ENCODE measurements at places on chromosomes 13 and 19.

GRCh38 chr13:43020794-43021193, 2.6 kb upstream of the DNAJC15 start:
- DNase-seq: no peak

- DNase-seq: peak; percentile 67
These were observed 767.3 kb upstream of the GPC6 start for GRCh38 chr13:92459306-92459705.

DNA sequence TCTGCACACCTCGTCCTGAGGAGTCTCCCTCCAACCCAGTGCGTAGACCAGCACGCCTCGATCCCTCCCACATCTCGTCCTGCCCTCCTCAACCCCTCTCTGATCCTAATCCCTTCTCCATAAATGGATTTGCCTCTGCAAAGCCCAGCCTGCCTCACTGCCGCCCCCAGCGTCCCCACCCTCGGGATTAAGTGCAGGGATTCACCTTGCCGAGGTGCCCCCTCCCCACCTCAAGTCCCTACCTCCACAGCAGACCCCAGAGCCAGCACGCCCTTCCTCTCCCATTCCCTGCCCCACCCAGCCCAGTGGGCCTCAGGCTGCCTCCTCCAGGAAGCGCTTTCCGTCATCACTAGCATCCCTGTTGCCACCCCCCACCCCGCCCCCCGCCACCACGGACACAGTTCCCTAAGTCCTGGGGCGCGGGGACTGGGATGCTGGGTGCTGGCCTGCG, 4.0 kb downstream of the KLF16 start:
- DNase-seq: peak; percentile 42

DNA sequence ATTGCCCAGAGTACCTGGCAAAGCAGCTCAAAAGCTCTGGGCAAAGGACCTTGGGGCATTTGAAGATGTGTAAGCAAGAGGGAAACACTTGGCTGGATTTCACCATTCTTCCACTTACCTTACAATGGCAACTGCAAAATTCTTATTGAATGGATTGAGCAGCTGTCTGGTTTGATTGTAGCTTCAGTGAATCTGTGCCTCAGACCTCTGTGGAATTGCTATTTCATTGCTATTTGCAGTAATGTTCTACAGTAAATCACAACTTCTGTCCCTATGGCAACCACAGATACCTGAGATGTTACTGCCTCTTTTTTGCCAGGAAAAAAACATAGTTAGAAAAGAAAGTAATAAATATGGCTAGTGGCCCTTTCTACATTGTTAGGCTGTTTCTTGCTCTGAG, 519.5 kb downstream of the SUCLA2 start:
- no peak for DNase-seq

DNA sequence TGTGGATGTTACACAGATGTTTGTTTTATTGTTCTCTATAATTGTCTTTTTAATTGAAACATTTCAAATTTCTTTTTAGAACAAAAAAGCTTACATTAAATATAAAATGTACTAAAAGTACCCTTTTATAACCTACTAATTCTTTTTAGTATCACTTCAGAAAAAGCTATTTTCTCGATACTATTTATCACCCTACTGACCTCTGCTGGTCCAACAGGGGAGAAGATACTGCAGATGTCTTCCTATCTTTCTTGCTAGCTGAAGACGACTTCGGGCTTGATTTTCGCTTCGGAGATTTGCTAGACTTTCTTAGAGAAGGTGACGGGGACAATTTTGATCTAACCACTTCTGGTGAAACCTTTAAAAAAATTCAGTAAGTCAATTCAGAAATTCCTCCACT, 42.4 kb downstream of the ZC3H13 start:
- DNase-seq: peak; percentile 10

DNA sequence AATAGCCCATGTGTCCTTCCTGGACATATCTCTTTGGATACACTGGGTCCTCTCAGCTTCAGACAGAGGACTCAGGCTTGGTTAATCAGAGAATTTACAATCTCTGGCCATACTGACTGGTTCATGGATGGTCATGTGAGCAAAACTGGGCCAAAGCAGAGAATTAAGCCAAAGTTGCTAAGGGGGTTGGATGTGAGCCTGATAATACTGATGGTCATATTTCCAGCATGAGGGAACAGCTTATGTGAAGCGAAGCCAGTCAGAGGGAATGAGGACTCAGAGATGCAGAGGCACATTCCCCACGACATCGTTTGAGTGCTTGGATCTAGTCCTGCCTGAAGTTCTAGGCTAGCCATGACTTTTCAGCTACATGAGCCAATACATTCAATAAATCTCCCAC, 22.0 kb upstream of the LRRC4B start:
- DNase-seq: no peak

DNA sequence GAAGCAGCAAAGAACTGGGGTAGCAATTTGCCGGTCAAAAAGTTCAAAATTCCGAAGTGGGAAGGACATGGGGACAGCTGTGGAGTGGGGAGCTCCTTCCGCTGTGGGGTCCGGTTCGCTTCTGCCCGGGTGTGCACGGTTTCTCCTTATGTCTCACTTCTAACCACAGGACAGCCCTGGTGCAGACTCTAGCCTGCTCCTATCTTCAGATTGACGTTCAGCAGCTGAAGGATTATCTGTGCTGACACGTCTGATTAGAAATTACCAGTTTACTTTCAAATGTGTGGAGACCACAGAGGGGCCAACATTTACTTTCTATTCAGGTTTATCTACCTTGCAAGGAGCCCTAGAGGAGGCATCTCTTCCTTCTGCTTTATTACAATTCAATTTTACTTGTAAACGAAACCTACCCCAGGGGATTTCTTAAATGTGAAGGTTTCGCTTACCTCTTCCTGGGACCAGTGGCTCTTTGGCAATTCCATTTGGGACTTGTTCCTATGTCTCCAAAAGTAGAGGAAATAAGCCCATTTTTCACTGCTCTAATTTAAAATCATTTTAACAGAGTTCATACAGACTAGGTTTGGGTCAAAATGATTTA, 27.3 kb downstream of the LHFPL6 start:
- no peak for DNase-seq

DNA sequence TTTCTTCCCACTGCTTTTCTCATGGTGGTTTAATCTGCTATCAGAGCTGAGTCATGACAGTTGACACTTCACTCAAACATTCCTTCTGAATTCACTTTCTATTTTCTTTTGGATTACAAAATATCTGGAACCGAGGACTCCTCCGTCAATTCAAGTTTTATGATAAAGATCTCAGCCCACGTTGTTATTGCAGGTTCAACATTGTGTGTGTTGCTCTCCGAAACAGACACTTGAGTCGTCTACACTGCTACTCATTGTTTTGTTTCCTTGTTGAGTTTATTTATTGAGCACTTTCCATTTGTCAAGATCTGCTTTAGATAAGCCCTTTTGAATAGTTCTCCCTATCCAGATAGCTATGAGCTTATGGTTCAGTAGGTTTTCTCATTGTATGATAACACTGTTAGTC, 636.1 kb upstream of the GPC6 start:
- DNase-seq: no peak

GRCh38 chr13:25928941-25929505, 122.8 kb downstream of the SHISA2 start:
- no peak for DNase-seq

- peak; percentile 37 for DNase-seq
These were observed 593 bp downstream of the ATP8B3 start for GRCh38 chr19:1811472-1811894.

GRCh38 chr19:34149873-34150272, 22.4 kb upstream of the LSM14A start:
- DNase-seq: no peak

GRCh38 chr13:24742294-24742693, 21.7 kb upstream of the RNF17 start:
- peak; percentile 46 for DNase-seq

GRCh38 chr13:58452123-58452623, 820.6 kb downstream of the PCDH17 start:
- DNase-seq: no peak

- DNase-seq: peak; percentile 68
These were observed 435.6 kb downstream of the FOXO1 start for GRCh38 chr13:40230833-40231266.

DNA sequence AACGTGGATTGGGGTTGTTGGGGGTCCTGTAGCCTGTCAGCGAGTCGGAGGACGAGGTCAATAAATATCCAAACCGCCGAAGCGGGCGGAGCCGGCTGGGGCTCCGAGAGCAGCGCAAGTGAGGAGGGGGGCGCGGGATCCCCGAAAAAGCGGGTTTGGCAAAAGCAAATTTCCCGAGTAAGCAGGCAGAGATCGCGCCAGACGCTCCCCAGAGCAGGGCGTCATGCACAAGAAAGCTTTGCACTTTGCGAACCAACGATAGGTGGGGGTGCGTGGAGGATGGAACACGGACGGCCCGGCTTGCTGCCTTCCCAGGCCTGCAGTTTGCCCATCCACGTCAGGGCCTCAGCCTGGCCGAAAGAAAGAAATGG, 754 bp upstream of the SIX5 start:
- DNase-seq: peak; percentile 88

DNA sequence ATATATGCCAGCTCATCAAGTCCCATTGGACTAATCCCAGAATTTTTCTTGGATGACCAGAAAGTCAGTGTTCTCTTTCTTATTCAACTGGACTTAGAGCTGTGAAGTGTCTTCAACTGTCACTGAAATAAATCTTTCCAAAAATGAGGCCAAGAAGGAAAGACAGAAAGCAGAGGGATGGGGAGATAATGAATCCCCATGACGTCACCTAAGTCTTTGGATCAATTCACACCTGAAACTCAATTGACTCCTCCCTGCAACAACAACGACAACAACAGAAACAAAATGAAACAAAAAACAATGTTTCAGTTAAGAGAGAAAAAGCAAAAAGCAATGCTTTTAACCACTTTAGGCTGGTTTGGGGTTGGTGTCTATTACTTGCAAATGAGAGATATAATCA, 91.2 kb downstream of the OXGR1 start:
- no peak for DNase-seq

- no peak for DNase-seq
These were observed 29.2 kb downstream of the CSNK1G2 start for GRCh38 chr19:1970003-1970805.

DNA sequence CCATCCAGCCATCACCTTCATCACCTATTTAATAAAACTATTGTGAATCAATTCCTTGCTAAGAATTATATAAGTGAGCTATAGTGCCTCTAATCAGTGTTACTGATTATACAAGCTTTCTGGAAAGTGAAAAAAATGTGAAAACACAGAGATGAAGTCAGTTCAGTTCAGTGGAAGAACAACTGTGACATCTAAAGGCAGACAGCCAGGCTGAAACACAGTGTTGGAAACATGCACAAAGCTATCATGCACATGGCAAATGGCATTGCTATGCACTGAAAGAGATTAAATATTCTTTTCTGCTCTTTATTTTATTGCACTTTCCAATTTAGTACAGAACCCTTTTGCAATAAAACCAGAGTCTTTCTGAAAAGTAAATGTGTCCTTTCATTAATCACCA, 294.0 kb downstream of the RBM26 start:
- DNase-seq: no peak

GRCh38 chr19:35462476-35462953, 14.5 kb downstream of the FFAR2 start:
- DNase-seq: no peak

DNA sequence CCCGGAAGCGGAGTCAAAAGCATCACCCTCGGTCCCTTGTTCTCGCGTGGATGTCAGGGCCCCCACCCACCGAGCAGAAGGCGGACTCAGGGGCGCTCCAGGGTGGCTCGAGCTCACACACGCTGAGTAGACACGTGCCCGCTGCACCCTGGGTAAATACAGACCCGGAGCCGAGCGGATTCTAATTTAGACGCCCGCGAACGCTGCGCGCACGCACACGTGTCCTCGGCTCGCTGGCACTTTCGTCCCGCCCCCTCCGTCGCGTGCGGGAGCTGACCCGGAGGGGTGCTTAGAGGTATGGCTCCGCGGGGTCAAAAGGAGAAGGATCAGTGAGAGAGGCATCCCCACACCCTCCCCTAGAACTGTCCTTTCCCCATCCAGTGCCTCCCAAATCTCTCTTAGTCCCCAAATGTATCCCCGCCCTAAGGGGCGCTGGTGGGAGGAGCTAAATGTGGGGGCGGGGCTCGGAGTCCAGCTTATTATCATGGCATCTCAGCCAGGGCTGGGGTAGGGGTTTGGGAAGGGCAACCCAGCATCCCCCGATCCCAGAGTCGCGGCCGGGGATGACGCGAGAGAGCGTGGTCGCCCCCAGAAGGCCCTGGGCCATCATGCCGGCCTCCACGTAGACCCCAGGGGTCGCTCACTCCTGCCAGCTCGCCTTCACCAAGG, 451 bp upstream of the ICAM5 start:
- peak; percentile 65 for DNase-seq

DNA sequence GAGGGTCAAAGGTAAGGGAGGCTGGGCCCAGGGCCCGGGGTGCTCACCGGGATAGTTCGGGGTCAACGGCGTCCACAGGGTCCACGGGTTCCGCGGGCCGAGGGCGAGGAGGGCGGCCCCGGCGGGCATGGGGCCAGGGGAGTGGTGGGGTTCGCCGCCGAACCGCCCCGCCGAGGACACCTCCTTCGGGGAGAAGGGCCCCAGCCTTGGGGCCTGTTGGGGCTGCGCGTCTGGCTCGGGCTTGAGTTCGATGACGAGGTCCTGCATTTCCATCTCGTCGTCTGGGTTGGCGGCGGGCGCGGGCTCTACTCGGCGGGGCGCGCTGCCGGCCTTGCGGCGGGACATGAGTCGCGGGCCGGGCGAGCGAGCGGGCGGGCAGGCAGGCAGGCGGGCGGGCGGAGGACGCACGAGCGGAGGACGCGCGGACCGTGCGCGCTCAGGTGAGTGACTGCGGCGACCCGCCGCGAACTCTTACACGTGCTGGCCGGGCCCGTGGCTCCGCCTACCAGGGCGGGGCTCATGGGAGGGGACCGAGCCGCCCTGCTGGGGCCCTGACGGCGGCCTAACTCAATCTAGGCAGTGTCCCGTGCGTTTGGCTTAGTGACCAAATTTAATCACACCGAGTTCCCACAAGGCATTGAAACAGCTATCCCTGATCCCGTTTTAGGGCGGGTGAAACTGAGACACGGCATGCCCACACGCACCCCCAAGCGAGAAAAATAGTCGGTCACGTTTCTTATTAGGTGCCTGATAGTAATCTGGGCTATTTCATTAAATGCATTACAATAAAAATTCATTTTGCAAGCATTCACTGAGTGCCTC, at the start of gene ZNF296:
TSS of gene ZNF296 (minus strand) at position 450 of the 822 bp plus-strand sequence. CDS start at position 345, 105 bp downstream.
- DNase-seq: peak; percentile 58

DNA sequence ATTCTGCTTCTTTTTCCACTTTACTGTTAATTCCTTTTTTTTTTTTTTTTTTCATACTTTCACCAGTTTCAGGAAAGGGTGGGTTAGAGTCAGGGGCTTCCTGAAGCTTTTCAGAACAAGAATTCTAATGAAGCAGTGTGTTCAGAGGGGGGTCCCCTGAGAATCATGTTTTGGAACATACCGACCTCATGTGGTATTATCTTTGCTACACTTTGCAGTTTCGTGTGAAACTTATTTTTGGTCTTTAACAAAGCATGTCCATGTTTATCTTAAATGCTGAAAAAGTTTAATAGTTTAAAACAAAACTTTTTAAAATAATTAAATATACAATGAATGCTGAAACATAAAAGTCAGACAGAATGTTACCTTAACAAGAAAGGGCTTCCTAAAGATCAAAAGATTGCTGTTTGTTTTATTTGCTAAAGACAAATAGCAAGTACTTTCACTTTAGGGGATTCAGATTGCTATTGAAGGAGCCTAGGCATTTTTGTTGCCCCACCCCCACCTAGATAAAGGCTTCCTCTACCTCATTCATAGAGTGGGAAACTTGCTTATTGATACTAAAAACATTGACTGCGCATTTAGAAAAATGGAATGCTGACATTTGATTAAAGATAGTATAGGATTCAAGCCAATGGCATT, 21.1 kb upstream of the POMP start:
- no peak for DNase-seq
